ENCODE measurements at places on chromosomes 11 and 22. TPM values are rescaled to one million over a fixed set of nuclear protein-coding genes. Genes with fewer than 3 reads are reported as not detected.

DNA sequence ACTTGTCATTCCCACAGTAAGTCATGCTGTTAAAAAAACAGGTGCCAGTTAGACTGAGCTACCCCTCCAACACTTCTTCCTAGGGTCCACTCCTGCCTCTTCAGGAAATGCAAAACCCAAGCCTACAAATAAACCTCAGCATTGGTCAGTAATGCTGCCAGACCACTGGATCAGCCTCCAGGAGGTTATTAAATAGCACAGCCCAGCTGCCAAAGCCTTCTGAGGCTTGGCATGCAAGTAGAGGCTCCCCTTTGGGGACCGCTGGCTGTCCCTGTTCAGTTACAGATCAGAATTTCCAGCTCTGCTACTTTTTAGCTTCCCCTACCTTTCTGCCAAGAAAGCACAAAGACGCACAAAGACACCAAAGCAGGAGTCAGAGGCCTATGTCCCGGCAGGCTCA lies 33.3 kb downstream of the ABTB2 start:
- no peak for DNase-seq

DNA sequence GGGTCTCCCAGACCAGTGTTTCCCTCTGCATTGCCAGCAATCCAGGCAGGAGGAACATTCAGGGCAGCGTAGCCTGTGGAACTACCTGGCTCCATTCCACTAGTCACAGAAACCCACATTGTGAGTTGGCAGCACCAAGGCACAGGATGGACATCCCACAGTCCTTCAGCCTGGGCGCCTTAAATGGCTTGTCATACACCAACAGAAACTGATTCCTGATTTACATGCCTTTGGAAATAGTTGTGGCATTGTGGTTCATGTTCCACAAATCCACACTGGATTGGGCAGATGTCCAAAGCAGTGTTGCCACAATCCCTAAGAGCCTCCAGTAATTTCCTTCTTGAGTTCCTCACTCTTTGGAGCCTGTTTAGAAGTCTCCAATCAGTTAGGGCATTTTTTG lies 225.6 kb downstream of the BLID start:
- peak; percentile 80 for DNase-seq

- DNase-seq, result no peak
These were observed 807.6 kb downstream of the DLG2 start for GRCh38 chr11:84819537-84819936.

- no peak for DNase-seq
These were observed 58.3 kb upstream of the C11orf87 start for GRCh38 chr11:109363682-109364081.

MN1 gene
- 0.28 TPM for total RNA-seq

GRCh38 chr11:698493-699115 lies 3.0 kb downstream of the TMEM80 start:
- no peak for DNase-seq

- DNase-seq, result peak; percentile 94
These were observed 133.2 kb upstream of the TEAD1 start for GRCh38 chr11:12540913-12541582.
